ENCODE measurements at places on chromosomes 1 and 21.

GRCh38 chr1:102500758-102501157 lies 504.0 kb upstream of the OLFM3 start:
- DNase-seq = no peak

GRCh38 chr1:20666804-20667203 lies 5.6 kb upstream of the DDOST start:
- DNase-seq = no peak

- no peak for DNase-seq
Observed at GRCh38 chr21:30337772-30338171, 278 bp upstream of the KRTAP27-1 start.

- DNase-seq = no peak
Observed at GRCh38 chr1:156684227-156684782, 7.1 kb upstream of the NES start.

DNA sequence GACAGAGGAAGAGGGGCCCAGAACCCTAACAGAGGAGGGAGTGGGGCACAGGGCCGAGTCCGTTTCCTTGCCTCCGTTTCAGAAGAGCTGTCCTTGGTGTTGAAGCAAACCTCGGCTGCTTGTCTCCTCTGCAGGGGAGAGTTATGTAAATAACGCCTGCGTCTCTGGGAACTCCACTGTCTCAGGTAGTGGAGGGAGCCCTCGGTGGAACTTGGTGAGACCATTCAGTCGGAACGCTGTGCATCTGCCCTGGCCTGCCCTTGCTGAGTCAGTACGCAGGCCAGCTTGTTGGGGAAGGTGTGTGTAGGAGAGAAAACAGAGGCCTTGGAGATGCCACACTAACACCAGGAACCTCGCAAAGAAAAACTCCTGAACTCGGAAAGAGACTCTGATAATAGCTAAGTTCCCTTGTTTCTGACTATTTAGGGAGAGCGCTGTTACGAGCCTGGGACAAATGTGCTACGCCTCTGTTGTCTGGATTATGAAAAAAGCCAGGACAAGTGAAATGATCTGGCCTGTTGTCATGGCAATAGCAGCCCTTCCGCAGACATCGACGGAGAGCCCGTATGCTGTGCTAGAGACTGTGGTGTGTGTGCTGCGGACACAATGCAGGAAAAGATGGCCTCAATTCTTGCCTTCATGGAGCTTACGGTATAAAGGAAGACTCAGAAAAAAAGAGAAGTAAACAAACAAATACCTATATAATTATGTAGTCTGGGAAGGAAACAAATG lies 94.6 kb upstream of the AKT3 start:
- no peak for DNase-seq

DNA sequence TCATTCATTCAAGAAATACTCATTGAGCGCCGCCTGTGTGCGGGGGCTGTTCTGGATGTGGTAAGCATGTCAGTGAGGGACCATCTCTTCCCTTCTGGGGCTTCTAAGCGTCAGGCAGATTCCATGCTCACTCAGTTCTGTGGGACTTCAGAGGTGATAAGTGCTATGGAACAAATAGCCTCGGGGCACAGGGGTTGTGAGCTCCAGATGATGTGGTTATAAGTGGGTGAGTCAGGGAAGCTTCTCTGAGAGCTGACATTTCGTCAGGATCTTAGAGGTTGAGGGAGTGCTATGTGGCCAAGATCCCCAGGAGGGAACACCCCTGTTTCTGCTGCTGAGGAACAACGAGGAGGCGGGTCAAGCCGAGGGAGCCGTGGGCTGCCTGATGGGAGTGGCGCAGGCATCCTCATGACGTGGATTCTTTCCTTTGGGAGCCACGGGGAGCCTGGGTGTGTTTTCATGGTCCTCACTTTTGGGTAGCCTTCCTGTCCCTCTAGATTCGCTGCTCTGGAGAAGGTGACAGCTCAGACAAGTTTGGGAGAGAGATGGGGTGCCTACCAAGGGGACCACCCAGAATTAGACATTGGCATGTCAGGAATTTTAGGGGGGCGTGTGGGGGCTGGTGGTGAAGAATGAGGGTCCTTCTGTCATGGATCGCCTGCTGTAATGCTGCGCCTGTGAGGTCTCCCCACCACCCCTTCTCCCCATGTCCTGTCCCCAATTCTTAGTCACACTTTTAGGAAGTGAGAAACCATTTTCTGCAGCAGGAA lies 38.5 kb downstream of the HUNK start:
- DNase-seq = no peak

- DNase-seq = no peak
Observed at GRCh38 chr1:42118125-42118524, 35.1 kb upstream of the GUCA2B start.

DNA sequence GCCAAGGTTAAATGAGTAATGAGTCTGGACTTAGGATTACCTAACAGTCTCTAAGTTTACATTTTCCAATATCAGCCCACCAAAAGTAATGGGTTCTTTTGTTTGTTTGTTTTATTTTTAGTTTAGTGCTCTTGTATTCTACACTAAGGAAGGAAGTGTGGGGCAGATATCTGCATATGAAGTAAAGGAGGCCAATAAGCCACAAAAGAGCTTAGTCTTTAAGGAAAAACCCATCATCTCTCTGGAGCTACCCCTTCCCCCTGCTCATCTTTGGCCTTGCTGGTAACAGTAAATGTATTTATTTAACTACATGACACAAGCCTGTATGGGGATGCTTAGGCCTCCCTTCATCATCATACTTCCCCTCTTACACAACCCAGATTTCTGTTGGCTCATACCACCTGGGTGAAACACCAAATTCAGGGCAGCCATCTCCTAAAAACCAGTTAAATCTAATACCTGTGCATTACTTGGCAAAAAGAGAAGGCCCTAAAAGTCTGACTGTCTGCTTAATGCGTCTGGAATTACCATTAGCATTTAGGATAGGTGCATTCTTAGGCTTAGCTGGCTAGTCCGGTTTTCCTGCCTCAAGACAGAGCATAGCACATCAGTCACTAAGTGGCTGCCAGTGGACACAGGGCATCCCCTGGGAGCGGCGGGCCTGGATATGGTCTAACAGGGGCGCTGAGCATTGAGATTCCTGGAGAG lies 96.8 kb upstream of the ADGRL2 start:
- no peak for DNase-seq

DNA sequence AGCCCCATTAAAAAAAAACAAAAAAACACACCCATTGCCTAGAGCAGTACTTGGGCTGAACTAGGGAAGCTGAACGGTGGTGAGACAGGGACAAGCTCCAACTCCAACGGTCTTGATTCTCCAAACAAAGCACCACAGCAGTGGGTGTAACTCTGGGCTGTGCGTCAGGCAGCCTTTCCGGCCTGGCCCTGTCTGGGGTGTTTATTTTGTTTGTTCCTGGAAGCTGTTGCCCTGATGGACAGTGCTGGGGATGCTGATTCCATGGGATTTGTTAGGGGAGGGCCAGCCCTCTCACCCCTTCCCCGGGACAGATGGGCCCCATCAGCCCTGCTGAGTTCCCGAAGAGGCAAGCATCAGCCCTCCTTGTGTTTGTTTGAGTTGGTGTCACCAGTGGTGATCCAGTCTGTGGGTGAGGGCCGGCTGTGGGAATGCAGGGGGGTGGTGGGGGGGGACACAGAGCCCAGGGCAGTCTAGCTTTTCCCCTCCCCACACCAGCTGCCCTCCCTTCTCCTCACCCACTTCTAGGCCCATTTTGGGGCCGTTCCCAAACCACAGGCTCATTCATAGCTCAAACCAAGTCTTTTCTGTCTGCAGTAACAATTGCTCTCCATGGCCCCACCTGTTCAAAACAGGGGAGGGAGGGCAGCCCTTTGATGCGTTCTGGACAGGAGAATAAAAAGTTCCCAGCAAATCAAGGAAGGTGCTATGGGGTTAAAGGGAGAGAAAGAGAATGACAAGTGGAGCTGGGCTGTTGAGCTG lies 4.5 kb downstream of the WNT2B start:
- no peak for DNase-seq

GRCh38 chr1:55617288-55617982 lies 402.3 kb upstream of the USP24 start:
- no peak for DNase-seq

GRCh38 chr1:244297087-244297486 lies 154.6 kb downstream of the ADSS2 start:
- DNase-seq = no peak

DNA sequence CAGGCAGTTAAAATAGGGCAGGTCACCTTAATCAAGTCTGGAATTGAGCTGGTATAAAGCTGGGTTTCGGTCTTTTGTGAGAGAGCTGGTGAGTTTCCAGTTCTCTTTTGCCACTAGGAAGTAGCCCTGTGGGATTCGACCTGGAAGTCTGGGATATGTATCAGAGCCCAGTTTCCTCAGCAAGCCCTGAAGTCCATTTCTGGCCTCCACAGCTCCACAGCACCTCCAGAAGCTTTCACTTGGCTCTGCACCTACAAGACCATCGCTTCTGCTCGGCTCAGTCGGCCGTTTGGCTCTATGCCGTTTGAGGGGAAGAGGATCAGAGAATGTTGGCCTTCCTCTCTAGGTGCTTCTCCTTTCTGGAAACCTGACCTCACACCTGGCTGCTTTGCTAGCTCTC lies 148.0 kb downstream of the GALNT2 start:
- peak; percentile 42 for DNase-seq

GRCh38 chr1:182340233-182341058 lies 51.1 kb downstream of the GLUL start:
- DNase-seq = no peak

GRCh38 chr21:42301371-42302075 lies 13.7 kb downstream of the TFF3 start:
- no peak for DNase-seq

- no peak for DNase-seq
Observed at GRCh38 chr1:177770096-177770495, 199.8 kb downstream of the SEC16B start.

DNA sequence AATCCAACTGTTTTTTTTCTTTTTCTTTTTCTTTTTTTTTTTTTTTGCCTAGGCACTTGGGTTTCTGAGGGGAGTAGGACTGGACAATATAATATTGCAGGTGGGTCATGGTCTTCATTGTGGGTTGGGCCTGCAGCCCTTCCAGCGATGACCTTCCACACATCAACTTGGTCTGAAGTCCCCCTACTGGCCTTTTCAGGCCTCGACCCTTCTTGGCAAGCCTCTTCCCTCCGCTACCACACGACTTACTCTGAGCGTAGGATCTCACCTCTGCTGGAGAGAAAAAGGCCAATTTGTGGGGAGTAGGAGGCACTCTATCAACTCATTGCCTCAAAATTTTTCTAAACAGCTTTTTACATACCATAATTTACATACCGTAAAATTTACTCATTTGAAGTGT lies 51.1 kb upstream of the GRIK3 start:
- no peak for DNase-seq

- no peak for DNase-seq
Observed at GRCh38 chr1:23018661-23019093, 591 bp upstream of the KDM1A start.

- DNase-seq = no peak
Observed at GRCh38 chr1:89594096-89594740, 38.7 kb upstream of the LRRC8C start.

DNA sequence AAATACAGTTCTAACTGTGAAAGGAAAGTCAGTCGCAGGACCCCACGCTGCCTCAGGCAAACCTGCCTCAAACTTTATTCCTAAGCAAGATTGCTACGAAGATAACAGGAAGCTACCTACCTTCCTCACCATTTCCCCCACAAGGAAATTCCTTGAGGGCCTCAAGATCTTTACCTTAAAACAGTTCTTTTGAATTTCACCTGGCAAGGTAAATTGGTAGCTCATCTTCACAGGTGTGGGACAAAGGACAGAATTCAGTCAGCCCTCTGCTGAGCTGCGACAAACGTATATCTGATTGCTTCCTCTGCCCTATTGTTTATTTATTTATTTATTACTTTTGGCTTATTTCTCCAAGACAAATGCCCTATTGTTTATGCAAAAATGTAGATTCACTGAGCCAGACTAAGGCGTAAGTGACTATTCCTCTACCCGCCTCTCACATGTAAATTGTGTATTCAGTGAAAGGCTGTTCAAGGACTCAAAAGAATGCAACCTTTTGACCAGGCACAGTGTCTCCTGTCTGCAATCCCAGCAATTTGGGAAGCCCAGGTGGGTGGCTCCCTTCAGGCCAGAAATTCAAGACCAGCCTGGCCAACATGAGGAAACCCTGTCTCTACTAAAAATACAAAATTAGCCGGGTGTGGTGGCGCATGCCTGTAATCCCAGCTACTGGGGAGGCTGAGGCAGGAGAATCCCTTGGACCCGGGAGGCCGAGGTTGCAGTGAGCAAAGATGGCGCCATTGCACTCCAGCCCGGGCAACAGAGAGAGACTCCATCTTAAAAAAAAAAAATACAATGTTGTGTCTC lies 17.3 kb upstream of the PKNOX1 start:
- no peak for DNase-seq

GRCh38 chr1:97046765-97047420 lies 325.3 kb downstream of the PTBP2 start:
- no peak for DNase-seq

- no peak for DNase-seq
Observed at GRCh38 chr1:21754583-21754982, 28.4 kb downstream of the USP48 start.

GRCh38 chr1:32163405-32163804 lies 16.1 kb upstream of the TXLNA start:
- DNase-seq = no peak

- no peak for DNase-seq
Observed at GRCh38 chr21:15029077-15029476, 35.7 kb downstream of the NRIP1 start.

- DNase-seq = no peak
Observed at GRCh38 chr1:178723546-178723945, 1.5 kb upstream of the RALGPS2 start.

GRCh38 chr1:190477762-190478148 lies at the start of gene BRINP3:
BRINP3 (minus strand) TSS chr1:190477864.
- DNase-seq = no peak

DNA sequence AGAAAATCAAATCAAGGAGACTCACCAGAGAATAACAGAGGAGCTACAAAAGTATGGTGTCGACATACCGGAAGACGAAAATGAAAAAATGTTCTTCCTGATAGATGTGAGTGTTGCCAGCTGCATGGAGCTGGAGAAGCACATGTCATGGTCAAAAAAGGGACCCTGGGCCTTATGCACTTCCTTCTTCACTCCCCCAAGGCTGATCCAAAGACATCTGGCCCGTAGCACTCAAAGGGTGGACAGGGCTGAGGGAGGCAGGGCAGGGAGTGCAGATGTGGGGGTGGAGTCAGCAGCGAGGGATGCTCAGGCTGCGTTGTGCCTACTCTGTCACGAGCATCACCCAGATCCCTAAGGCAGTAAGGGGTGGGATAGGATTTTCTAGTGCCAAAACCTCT lies 19.4 kb downstream of the MX1 start:
- no peak for DNase-seq

GRCh38 chr1:105005594-105006195 lies 1256.0 kb downstream of the AMY1C start:
- DNase-seq = no peak

DNA sequence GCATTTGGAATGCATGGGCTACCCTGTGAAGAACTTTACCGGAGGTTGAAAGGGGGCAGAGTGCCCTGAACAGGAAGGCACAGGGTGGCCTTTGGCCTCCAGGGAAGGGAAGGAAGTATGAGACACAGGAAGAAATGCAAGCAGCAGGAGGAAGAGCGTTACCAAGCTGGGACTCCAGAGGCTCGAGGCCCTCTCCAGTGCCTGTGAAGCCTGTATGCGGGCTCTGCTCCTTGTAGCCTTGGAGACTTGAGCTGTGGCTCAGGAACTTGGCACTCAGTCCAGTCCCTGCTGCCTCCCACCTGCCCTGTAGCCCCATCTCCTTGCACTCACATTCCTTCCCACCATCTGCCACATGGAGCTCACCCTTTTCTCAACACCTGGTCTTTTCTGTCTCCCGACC lies 33.5 kb upstream of the RNF19B start:
- peak; percentile 61 for DNase-seq

Data from cerebellar nuclear complex (tissue), 1 donor.